ENCODE measurements at places on chromosomes 7 and 10.

DNA sequence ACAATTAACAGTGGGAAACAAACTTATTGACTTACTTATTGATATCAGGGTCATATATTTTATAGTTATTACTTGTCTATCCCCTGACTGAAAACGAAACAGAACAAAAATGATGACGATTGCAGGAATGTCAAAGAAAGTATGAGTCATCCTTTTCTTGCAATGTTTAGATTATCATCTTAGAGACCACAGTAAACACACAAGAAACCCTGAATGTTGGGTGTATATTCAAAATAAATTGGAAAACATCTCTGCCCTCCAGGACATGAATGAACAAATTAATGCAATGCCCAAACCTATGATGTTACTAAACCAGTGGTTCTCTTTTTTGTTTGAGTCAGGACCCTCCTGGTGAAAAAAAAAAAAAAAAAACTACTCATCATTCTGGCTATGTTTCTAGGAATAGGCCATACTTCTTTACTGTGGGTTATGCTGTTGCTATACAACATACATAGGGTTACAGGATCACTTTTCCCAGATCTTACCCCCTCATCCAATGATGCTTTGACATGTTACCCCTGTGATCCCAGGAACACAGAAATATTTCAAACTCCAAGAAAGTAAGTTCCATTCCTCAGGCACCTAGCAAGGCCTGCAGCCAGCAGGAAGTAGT, 623.4 kb upstream of the IGFBP3 start:
- DNase-seq = peak; percentile 80

DNA sequence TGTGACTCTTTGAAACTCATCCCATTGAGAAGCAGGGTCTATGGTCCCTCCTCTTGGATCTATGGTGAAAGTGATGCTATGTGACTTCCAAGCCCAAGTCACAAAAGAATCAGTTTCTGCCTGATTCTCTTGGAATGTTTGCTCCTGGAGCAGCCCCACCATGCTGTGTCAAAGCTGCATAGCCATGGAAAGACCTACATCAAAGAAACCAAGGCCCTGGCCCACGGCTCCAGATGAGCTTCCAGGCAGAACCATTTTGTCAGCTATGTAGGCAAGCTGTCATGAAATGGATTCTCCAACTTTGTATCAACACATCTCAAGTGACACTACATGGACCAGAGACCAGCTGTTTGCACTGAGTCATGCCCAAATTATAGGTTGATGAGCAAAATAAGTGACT, 77.0 kb downstream of the AASS start:
- no peak for DNase-seq

- DNase-seq = no peak
These were observed 186.8 kb downstream of the MACC1 start for GRCh38 chr7:20030417-20030816.

DNA sequence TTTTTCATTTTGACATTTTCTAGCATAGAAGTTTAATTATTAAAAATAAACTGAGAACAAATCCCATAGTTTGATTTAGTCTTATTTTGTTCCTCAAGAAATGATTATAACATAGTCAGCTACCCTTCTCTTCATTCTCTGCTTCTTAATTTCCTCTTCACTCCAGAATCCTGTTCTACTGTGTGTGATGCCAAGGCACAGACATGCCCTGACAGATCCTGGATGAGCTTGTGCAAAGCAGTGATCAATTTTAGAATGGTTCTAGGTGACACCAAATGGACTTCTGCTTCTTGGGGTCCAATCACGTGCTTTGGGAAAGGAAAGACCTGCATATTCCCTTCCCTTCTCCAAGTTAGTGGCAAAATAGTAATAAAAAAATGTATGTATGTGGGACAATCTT, 665.6 kb downstream of the MAGI2 start:
- no peak for DNase-seq

GRCh38 chr7:151792636-151793035, 84.3 kb downstream of the PRKAG2 start:
- no peak for DNase-seq

DNA sequence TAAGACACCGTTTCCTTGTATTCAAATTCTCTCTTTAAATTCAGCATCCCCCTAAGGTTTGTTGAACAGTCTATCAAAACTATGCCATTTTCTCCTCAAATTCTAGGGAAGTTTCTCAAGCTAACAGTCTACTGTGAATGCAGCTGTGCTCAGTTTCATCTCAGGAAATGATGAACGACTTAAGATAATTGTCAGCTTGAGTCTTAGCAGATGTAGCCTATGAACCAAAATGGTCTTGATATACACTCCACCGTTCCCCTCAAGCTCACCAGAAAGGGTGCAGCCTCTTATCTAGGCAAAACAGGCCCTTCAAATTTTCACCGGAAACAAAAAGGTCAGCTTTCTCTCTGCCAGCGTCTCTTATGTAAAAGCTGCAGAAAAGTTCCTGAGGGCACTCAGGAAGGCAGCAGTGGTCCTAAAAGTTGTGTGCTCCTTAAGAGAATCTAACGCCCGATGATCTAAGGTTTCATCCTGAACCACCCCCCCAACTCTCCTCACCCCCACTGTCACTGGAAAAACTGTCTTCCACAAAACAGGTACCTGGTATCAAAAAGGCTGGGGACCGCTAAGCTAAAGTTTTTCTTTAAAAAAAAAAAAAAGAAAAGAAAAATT, 2.1 kb downstream of the DNAJC9 start:
- DNase-seq = no peak

- DNase-seq = peak; percentile 95
These were observed 199.1 kb upstream of the PRKCQ start for GRCh38 chr10:6778992-6779701.

DNA sequence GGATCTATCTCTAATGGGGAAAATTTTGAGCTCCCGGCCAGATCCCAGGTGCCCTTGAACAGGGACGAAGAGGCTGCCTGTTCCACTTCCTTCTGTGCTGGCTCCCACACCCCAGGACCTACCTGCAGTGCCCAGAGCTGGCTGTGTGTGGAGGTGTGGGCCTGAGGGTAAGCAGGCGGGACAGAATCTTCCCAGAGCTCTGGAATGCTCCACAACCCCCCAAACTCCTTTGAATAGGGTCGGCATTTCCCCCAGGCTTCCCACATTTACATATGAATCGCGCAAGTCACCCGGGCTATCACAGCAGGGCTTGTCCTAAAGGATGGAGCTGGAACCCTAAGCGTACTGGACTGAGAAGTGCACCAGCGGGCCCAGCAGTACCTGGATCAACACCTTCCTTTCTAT, 95.9 kb downstream of the DNMBP start:
- no peak for DNase-seq

GRCh38 chr10:13672548-13672947, 85.8 kb downstream of the PRPF18 start:
- DNase-seq = no peak

- no peak for DNase-seq
These were observed 129.7 kb downstream of the SEMA3E start for GRCh38 chr7:83519240-83519639.

GRCh38 chr7:152085131-152085530, 59.7 kb downstream of the GALNT11 start:
- DNase-seq = no peak

GRCh38 chr10:78165617-78166016, 132.0 kb downstream of the RPS24 start:
- no peak for DNase-seq

GRCh38 chr10:124231168-124232155, 138.1 kb upstream of the CHST15 start:
- DNase-seq = no peak
